ENCODE measurements at places on chromosomes 13 and 19. TPM values are rescaled to one million over a fixed set of nuclear protein-coding genes. Genes with fewer than 3 reads are reported as not detected.

- no peak for DNase-seq
These were observed 39.3 kb downstream of the RFXAP start for GRCh38 chr13:36858290-36858689.

DNA sequence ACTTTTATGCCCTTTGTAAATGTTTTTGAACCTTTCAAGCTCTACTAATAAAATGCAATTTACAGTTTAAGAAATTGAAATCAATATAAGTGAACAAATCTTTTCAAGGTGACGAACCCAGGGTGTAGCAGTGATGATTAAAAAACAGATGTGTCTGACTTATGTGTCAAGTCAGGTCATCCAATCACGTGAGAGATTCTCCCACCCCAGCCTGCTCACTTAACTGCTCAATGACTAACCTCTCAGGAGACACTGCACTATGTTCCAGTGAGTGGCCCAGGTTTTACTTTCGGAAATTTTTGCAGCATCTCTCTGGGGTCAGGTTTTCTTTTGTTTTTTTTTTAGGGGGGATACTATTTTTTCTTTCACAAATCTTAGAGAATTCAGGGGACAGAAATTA, 60.7 kb downstream of the ZNF429 start:
- DNase-seq: no peak

The KIR2DL3 gene
- total RNA-seq: not detected

GRCh38 chr13:28498481-28499115, 3.7 kb upstream of the FLT1 start:
- no peak for DNase-seq

The CGB2 gene
- not detected for total RNA-seq

DNA sequence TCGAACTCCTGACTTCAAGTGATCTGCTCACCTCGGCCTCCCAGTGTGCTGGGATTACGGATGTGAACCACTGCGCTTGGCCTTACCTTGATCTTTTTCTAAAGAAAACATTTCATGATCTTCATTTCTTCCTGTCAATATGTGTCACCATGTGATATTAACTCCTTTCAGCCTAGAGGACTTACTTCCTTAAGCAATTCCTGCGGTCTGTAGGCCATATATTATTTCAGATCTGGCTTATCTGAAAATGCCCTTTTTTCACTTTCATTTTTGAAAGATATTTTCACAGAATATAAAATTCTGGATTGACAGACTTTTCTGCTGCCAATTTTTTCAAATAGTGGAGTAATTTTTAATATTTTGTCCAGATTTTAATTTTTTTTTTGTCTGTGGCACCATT, 2.0 kb upstream of the GPR32 start:
- DNase-seq: no peak

- no peak for DNase-seq
These were observed 84.5 kb downstream of the DCLK1 start for GRCh38 chr13:36046672-36047071.

Measured in SJSA1 (cell line).